ENCODE measurements at places on chromosomes 7 and 10.

- DNase-seq = no peak
Measured at GRCh38 chr7:123692471-123692877, 36.8 kb downstream of the LMOD2 start.

GRCh38 chr10:111246814-111247452, 170.1 kb downstream of the ADRA2A start:
- DNase-seq = no peak

GRCh38 chr10:122659126-122659525, 40.5 kb downstream of the C10orf120 start:
- DNase-seq = no peak

DNA sequence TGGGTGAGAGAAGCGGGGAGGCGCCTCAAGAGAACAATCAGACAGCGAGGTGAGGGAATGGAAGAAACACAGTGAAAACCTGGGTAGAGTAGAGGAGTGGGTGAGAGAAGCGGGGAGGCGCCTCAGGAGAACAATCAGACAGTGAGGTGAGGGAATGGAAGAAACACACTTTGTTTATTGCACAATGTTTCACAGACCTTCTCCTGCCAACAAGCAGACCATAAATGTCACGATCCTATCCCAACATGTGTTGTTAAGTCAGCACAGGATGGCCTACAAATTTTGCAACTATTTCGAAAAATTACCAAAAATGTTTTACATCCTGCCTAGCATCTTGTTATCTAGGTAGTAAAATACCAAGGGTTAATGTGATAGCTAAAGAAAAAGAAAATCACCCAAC, 115.3 kb downstream of the JAZF1 start:
- no peak for DNase-seq

GRCh38 chr7:67453580-67454380, 457.1 kb downstream of the TYW1 start:
- peak; percentile 65 for DNase-seq

DNA sequence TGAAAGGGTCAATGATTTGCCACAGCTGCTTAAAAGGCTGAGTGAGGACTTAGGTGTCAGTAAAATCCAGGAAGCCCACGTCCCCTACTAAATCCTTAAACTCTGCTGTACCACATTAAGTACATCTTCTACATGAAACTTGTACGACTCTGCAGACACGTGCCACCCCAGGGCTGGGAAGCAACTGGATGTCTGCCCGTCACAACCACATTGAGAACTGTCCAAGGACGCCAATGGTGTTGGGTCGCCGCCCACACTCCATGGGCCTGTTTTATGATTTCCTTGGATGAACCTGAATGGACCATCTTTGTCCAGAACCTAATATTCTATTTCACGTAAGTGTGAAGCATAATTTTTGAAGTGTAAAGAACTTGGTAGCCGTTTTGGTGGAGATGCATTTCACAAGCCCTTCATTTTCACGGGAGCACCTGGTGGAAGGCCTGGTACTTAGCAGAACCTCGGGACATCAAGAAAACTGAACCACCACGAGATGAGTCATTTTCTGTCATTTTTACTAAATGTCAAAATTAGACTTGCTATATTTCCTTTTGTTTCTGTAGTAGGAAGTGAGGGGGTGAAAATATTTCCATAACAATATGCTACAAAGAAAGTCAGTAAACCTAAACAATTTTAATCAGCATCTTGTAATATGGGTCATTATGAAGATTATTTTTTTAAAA, 134.9 kb downstream of the SFMBT2 start:
- no peak for DNase-seq

GRCh38 chr7:84190016-84190705, 4.4 kb downstream of the SEMA3A start:
- no peak for DNase-seq

DNA sequence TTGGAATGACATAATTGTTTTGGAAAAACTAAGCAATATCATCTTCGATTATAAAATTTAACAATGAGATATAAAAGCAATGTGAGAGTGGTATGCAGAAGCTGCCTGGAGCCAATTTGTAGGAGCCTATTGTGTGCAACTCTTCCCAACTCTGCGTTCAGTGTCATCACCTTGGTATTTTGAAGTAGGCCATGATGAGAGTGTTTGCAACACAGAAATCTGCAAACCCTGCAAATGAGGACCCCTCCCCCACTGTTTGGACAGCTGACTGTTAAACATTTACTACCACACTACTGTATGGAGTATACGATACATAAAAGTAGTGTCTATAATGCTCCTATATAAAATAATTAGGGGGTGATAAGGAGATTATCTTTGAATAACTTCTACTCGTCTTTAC, 531.3 kb downstream of the ATRNL1 start:
- no peak for DNase-seq

GRCh38 chr10:31838065-31838464, 90.6 kb downstream of the ARHGAP12 start:
- DNase-seq = no peak

All from BE2C (cell line).